Right lobe of liver (tissue), 6 donors: ENCODE measurements at places on chromosomes 5 and 9. TPM values are rescaled to one million over a fixed set of nuclear protein-coding genes. Genes with fewer than 3 reads are reported as not detected.

The ANKRD31 gene
- 0.02 TPM for total RNA-seq

The COL15A1 gene
- total RNA-seq: 0.58 TPM

The MRNIP gene
- total RNA-seq: 8.0 TPM

DNA sequence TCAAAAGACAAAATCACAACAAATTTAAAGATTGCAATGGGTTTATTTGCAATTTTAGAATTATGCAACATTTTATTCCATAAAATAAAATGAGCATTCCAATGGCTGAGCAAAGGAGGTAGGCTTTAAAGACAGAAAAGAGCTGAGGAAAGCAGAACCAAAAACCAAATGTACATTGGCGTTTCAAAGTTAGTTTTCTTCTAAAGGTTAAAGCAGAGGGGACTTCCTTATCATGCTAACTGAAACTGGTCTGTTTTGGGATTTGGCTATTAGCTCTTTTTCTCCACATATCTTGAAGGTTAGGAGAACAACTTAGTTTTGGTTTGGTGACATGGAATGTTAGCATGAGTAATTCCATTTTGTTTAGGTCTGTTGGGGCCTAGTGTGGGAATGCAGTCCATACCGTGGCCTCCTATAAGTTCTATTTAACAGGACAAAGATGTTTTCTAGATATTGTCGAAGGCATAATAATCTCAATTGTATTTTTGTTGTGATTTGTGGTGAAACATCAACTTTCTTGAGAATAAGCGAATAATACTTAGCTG lies 20.3 kb downstream of the DCP2 start:
- no peak for DNase-seq

DNA sequence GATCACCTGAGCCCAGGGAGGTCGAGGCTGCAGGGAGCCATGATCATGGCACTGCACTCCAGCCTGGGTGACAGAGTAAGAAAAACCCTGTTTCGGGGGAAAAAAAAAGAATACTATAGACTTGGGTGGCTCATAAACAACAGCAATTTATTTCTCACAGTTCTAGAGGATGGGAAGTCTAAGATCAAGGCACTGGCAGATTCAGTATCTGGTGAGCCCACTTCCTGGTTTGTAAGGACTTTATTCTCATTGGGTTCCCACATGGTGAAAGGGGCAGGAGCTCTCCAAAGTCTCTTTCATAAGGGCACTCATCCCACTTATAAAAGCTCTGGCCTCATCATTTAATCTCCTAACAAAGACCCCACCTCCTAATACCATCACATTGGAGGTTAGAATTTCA lies 8.7 kb downstream of the HINT1 start:
- no peak for DNase-seq

- DNase-seq: no peak
Measured at GRCh38 chr9:84387821-84388220, 47.3 kb upstream of the SLC28A3 start.

DNA sequence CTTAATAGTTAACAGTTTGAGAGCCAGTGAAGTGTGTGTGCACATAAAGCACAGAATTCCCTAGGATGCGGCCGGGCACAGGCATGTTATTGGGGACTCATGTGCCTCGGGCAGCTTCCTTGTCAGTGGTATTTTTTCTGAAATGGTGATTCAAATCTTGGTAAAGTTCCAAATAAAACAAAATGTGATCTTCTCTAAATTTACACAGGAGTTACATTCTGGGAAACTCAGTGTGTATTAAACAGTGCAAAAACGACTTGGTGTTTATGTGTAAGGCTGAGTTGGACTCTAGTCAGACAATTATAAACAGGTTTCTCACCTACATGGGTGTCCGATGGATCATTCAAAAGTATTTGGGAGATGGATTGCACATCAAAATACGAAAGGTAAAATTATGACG lies 48.9 kb downstream of the BOD1 start:
- no peak for DNase-seq

DNA sequence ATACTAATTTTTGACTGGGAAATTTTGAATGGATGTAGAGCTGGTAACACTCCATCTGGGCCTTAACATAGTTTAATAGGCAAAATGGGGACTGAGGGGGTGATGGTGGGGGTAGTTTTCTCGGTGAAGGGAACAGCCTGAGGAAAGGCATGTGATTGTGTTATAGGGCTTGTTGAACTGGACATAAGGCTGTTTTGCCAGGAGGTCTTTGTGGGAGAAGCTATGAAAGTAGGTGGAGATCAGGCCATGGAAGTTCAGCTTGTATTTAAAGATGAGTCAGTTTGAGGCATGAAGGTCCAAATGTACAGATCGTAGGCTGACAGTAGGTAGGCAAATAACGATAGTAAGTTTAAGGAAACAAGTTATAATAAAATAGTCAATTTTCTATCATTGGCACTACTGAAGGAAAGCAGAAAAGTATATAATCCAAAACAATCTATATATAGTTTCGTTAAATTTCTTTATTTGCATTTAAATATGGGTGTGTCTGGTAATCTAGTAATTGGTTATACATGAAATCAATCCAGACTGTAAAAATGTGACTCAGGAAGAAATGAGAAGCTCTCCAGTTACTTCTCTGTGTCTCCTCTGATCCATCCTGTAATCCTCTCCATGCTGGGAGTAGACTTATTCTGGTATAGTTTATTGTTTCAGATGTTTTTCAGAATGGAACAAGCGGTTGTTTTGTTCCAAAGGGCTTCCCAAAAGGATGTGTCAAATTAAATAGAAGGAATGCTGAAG lies 2.8 kb downstream of the CSNK1G3 start:
- no peak for DNase-seq

DNA sequence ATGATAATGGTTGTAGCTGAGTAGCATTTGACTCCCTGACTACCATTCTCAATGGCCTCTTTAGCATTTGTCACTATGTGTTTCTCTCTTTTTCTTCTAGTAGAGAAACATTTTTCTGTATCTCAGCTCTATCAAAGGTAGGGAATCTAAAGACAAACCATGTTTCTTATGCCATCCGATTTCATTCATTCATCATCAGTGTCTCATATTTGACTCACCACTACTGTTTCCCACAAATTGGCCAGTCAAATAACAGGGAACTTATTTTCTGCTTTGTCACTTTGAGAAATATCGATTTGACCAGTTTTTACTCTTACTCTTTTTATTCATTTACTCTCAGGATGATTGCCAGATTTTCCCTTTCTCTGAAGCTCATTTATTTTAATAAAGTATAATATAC lies 282.3 kb downstream of the TMEM167A start:
- no peak for DNase-seq

GRCh38 chr5:149447373-149448367 lies 68.6 kb upstream of the IL17B start:
- DNase-seq: no peak
